ENCODE measurements at places on chromosomes 7 and 10.

- DNase-seq: no peak
Measured at GRCh38 chr10:7948371-7949000, 106.0 kb upstream of the GATA3 start.

DNA sequence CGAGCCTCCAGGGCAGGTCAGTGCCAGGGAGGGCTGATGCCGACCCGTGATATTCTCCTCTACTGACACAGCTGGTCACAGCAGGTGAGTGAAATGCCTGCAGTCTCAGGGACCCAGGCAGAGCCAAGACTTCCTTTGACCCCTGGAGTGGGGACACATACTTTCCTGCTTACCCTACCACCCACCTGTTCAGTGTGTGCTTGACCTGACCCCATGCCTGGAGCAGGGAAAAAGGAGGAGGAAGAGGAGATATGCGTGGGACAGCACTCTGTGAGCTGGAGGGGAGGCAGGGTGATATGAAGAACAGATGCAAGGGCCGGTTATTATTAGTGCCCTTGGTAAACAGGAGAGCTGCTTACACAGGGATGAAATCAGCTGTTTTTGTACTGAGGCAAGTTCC is 40.8 kb upstream of the WIPF3 start:
- no peak for DNase-seq

GRCh38 chr10:65818990-65819389 is 1106.8 kb upstream of the LRRTM3 start:
- no peak for DNase-seq

GRCh38 chr10:7406712-7407333 is 4.0 kb downstream of the SFMBT2 start:
- DNase-seq: no peak

- DNase-seq: no peak
Measured at GRCh38 chr10:118669020-118669791, 73.8 kb upstream of the PRLHR start.

GRCh38 chr7:107332488-107333269 is 137.2 kb upstream of the GPR22 start:
- no peak for DNase-seq

- no peak for DNase-seq
Measured at GRCh38 chr10:78044179-78044578, 10.5 kb downstream of the RPS24 start.

DNA sequence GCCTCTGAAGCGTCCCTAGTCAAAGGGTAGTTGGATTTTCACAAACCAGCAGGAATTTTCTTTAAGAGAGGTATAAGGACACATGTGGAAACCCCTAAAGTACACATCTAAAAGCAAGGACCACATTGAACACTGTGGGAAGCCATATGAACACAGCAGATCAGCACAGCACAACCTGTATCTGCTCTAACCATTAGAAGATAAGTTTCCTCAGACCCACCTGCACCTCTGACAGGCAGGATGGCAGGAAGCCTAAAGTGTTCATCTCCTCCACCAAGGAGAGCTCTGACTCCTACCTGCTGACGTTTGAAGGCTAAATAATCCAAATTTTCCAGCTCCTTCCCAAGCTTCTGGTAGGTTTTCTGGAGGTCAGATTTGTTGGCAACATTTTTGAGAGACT is 174.4 kb downstream of the CTNNA3 start:
- DNase-seq: no peak

DNA sequence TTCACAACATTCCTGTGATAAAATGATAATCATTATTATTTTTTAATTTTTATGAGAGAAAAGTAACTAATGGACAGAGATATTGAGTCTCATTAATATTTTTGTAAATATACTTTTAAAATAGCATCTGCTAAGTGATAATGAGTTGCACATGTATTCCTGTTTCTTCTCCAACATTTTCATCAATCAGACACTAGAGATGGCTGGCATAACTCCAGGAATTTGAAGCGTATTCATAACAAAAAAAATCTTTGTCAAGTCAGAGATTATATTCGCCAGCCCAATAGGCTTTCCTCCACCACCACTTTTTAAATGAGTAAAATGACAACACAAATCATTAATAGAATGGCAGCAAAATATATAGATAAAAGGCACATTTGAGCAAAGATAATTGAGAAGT is 524.0 kb upstream of the KCND2 start:
- DNase-seq: no peak

GRCh38 chr10:133116455-133116854 is 28.7 kb downstream of the ADGRA1 start:
- DNase-seq: no peak

- DNase-seq: no peak
Measured at GRCh38 chr7:117402109-117402508, 25.2 kb downstream of the ASZ1 start.

Data from HuH-7.5 (cell line).